ENCODE measurements at places on chromosomes 5 and 9. TPM values are rescaled to one million over a fixed set of nuclear protein-coding genes. Genes with fewer than 3 reads are reported as not detected.

CBY3 gene
- total RNA-seq, result not detected

CTSL gene
- total RNA-seq, result 277 TPM

DNA sequence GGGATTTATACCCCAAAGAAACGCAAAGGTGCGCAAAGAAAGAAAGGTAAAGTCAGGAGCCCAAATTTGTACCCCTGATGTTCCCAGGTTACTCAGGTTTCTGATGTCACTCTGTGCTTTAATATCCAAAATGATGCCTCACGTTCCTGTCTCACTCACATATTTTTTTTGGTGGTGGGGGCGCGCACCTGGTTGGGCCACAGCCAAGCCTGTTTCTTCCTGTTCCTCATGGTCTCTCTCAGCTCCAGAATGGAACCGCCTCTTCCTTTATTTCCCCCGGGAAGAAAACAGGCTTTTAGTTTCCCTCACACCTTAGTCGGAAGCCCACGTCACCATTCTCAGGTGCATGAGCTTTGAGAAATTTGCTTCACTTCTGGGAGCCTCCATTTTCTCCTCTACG lies 118.3 kb upstream of the BOD1 start:
- H3K27me3 ChIP-seq, result no peaks in the 10 kb centered on the region
- no peaks in the 10 kb centered on the region for H3K36me3 ChIP-seq
- H3K4me3 ChIP-seq, result no peak overlapping the region
- H3K4me1 ChIP-seq, result peaks cover 6% of the 10 kb centered on the region
- no peak overlapping the region for H3K27ac ChIP-seq

- peak overlapping the region; percentile 54 for H3K4me3 ChIP-seq
- H3K36me3 ChIP-seq, result peaks cover 2% of the 10 kb centered on the region
- DNase-seq, result no peak
- peaks cover 26% of the 10 kb centered on the region for H3K4me1 ChIP-seq
- no peaks in the 10 kb centered on the region for H3K27me3 ChIP-seq
Measured at GRCh38 chr5:90483206-90483605, 8.5 kb downstream of the POLR3G start.

- no peaks in the 10 kb centered on the region for H3K27me3 ChIP-seq
- peaks cover 37% of the 10 kb centered on the region for H3K4me1 ChIP-seq
- DNase-seq, result no peak
- H3K27ac ChIP-seq, result no peak overlapping the region
- no peak overlapping the region for H3K4me3 ChIP-seq
- peaks cover 7% of the 10 kb centered on the region for H3K36me3 ChIP-seq
Measured at GRCh38 chr9:131720330-131720729, 19.5 kb downstream of the RAPGEF1 start.

TTC23L gene
- total RNA-seq, result 0.59 TPM

- H3K27ac ChIP-seq, result no peak overlapping the region
- DNase-seq, result no peak
- H3K4me3 ChIP-seq, result no peak overlapping the region
Measured at GRCh38 chr5:153655201-153655510, 164.7 kb downstream of the GRIA1 start.

DNA sequence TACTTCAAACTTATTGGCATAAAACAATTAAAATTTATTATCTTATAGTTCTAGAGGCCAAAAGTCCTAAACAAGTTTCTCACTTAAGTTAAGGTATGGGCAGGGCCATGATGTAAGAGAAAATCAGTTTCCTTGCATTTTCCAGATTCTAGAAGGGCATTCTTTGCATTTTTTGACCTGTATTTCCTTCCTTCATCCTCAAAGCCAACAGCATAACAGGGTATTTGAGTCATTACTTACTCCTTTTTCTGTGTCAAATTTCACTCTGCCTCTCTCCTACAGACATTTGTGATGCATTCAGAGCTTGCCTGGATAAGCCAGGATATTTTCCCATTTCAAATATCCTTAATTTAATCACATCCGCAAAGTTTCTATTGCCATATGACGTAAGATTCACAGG lies 1499.0 kb downstream of the EFNA5 start:
- H3K36me3 ChIP-seq, result peaks cover 2% of the 10 kb centered on the region
- H3K27me3 ChIP-seq, result no peaks in the 10 kb centered on the region
- H3K27ac ChIP-seq, result no peak overlapping the region
- no peak for DNase-seq
- peaks cover 10% of the 10 kb centered on the region for H3K4me1 ChIP-seq

GRCh38 chr9:89956331-89956730 lies 351.5 kb downstream of the GADD45G start:
- H3K27me3 ChIP-seq, result no peaks in the 10 kb centered on the region
- no peak overlapping the region for H3K27ac ChIP-seq
- DNase-seq, result no peak
- peaks cover 3% of the 10 kb centered on the region for H3K4me1 ChIP-seq
- H3K4me3 ChIP-seq, result no peak overlapping the region
- H3K36me3 ChIP-seq, result no peaks in the 10 kb centered on the region

GRCh38 chr9:93575796-93576257 lies 557 bp upstream of the PHF2 start:
- H3K27ac ChIP-seq, result peak overlapping the region; percentile 90
- H3K4me3 ChIP-seq, result peak overlapping the region; percentile 90
- H3K4me1 ChIP-seq, result peaks cover 47% of the 10 kb centered on the region
- DNase-seq, result peak; percentile 81
- peaks cover 5% of the 10 kb centered on the region for H3K36me3 ChIP-seq
- H3K27me3 ChIP-seq, result no peaks in the 10 kb centered on the region

DNA sequence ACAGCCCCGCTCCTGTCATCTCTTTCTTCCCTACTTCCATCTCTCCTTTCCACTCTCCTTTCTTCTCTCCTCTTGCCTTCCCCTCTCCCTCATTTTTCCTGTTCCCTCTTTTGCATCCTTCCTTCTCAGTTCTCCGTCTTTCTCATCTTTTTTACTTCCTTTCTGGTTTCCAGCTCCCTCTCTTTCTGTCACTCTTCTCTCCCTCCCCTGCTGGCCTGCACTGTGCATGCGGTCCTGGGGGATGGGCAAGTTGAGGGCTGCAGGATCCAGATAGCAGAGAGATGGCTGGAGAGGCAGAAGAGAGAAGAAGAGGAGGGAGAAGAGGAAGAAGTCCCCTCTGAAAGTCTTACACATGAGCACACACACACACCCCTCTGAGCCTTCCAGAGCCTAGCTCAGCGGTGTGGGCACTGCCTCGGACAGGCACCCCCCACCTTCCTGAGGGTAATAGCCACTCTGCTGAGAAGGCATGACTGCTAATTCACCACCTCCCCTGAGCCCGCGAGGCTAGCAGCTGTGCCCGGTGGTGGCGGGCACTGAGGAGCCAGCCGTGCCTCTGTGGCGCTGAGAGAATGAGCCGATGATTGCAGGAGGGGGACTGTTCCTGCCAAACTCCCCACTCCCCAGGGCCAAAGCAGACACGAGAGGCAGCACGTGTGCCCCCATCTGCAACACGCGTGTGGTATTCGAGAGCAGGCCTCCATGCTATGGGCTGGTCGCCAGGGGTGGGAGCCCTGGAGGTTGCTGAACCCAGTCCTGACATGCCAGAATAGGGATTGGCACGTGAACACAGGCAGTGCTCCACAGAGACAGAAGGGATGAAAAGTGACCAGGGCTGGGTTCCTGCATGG lies 3.7 kb upstream of the CAMK2A start:
- no peak for DNase-seq
- no peaks in the 10 kb centered on the region for H3K27me3 ChIP-seq
- H3K27ac ChIP-seq, result no peak overlapping the region
- peaks cover 13% of the 10 kb centered on the region for H3K4me1 ChIP-seq
- H3K4me3 ChIP-seq, result no peak overlapping the region
- H3K36me3 ChIP-seq, result no peaks in the 10 kb centered on the region

GRCh38 chr9:103991698-103992097 lies 102.4 kb upstream of the SMC2 start:
- DNase-seq, result no peak
- no peak overlapping the region for H3K27ac ChIP-seq
- no peaks in the 10 kb centered on the region for H3K4me1 ChIP-seq
- H3K36me3 ChIP-seq, result no peaks in the 10 kb centered on the region
- no peak overlapping the region for H3K4me3 ChIP-seq

DOCK8 gene
- not detected for total RNA-seq

DNA sequence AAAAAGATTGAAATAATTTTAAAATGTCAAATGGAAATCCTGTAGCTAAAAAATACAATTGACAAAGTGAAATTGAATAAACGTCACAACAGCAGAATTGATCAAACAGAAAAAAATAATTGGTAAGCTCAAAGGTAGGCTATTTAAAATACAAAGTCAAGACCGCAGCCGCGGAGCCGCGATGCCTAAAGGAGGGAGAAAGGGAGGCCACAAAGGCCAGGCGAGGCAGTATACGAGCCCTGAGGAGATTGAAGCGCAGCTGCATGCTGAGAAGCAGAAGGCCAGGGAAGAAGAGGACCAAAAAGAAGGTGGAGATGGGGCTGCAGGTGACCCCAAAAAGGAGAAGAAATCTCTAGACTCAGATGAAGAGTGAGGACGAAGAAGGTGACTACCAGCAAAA lies 1068.5 kb upstream of the COX7C start:
- H3K27ac ChIP-seq, result no peak overlapping the region
- H3K36me3 ChIP-seq, result no peaks in the 10 kb centered on the region
- no peaks in the 10 kb centered on the region for H3K4me1 ChIP-seq
- no peak overlapping the region for H3K4me3 ChIP-seq

GRCh38 chr9:1532171-1532570 lies 482.0 kb downstream of the DMRT2 start:
- no peak overlapping the region for H3K27ac ChIP-seq
- no peaks in the 10 kb centered on the region for H3K27me3 ChIP-seq
- no peak for DNase-seq

GRCh38 chr5:98907951-98908350 lies 20.9 kb downstream of the CHD1 start:
- no peak for DNase-seq
- no peaks in the 10 kb centered on the region for H3K27me3 ChIP-seq
- H3K36me3 ChIP-seq, result peaks cover 5% of the 10 kb centered on the region
- H3K4me1 ChIP-seq, result peaks cover 13% of the 10 kb centered on the region

ADGRD2 gene
- total RNA-seq, result not detected

DNA sequence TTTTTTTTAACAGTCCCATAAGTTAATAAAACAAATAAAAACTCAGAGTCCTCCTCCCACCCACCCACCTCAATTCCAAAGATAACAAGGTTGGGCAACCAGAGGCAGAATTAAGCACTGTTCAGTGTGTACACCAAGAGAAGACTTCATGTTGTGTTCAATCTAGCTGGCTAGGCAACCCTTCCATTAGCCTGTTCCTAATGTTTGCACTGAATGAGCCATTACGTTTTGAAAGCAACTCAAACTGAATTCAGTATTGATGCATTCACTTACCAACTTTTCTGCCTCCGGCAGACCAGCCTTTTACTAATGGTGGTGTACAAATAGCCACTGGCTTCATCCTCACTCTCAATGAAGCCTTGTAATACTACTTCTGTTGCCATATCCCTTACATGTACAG lies 47.5 kb downstream of the PBX3 start:
- H3K36me3 ChIP-seq, result no peaks in the 10 kb centered on the region
- H3K4me3 ChIP-seq, result no peak overlapping the region
- H3K27me3 ChIP-seq, result no peaks in the 10 kb centered on the region
- peaks cover 7% of the 10 kb centered on the region for H3K4me1 ChIP-seq
- no peak for DNase-seq
- H3K27ac ChIP-seq, result no peak overlapping the region

GRCh38 chr9:35615981-35616680 lies 2.1 kb downstream of the CD72 start:
- no peak overlapping the region for H3K27ac ChIP-seq
- DNase-seq, result no peak
- H3K4me3 ChIP-seq, result peak overlapping the region; percentile 40
- no peaks in the 10 kb centered on the region for H3K36me3 ChIP-seq

- H3K36me3 ChIP-seq, result no peaks in the 10 kb centered on the region
- H3K27ac ChIP-seq, result no peak overlapping the region
- no peak overlapping the region for H3K4me3 ChIP-seq
Measured at GRCh38 chr5:21181609-21182125, 1193.7 kb upstream of the CDH18 start.

STK32A gene
- total RNA-seq, result not detected
